ENCODE measurements at places on chromosomes 3 and 15. TPM values are rescaled to one million over a fixed set of nuclear protein-coding genes. Genes with fewer than 3 reads are reported as not detected.

Gene FETUB
- total RNA-seq: not detected

Gene CD200R1
- total RNA-seq: 0.37 TPM

DNA sequence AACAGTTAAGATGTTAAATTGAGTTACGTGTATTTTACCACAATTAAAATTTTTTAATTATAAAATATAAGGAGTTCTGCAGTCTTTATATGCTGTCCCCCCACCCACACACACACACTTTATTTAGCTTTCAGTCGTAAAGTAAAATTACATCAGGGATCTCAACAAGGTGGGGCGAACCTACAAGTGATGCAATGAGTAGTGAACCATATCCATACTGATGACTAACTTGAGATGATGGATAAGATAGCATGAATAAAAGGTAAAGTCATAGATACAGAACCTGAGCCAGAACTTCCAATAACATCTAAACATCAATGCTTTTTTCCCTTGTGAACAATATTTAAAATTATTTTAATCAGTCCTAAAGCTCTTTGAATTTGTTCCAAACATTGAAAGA is 77.2 kb downstream of the VPS13C start:
- DNase-seq: no peak

DNA sequence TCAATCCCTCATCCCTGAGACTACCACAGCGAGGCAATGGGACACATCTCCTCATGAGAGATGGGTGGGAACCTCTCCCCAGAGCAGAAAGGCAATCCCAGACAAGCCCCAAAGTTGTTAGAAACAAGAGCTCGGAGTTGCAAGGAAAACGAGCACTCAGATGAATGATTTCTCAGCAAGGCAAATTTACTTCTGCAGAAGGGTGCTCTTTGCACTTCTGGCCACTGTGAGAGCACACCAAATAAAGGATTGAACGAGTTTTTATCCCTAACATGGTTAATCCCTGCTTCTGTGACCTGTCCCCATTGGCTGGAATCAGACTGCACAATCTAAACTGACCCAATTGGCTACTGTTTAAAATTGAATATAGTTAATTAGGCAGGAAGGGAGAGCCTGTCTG is 339.1 kb upstream of the POU1F1 start:
- no peak for DNase-seq

GRCh38 chr15:63190769-63191649 is 1.6 kb downstream of the RAB8B start:
- no peak for DNase-seq

Gene MAP4
- total RNA-seq: 428 TPM

GRCh38 chr3:128358156-128358895 is 108.4 kb downstream of the DNAJB8 start:
- no peak for DNase-seq

DNA sequence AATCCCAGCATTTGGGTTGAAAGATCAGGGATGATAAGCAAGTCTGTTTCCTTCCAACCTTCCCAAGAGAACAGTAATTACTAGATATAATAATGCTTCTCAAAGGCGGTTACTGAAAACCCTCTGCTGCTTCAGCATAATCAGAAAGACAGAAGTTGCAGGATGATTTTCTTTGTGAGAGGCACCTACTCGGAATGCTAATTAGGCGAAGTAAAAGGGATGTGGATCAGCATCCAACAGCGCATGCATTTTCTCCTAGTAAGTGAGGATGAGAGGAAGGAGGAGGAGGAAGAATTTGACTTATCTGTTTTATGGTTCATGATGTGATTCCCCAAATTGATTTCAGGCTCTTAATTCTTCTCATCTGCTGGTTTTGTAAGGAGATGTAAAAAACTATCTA is 118.0 kb downstream of the CACNA2D3 start:
- no peak for DNase-seq

DNA sequence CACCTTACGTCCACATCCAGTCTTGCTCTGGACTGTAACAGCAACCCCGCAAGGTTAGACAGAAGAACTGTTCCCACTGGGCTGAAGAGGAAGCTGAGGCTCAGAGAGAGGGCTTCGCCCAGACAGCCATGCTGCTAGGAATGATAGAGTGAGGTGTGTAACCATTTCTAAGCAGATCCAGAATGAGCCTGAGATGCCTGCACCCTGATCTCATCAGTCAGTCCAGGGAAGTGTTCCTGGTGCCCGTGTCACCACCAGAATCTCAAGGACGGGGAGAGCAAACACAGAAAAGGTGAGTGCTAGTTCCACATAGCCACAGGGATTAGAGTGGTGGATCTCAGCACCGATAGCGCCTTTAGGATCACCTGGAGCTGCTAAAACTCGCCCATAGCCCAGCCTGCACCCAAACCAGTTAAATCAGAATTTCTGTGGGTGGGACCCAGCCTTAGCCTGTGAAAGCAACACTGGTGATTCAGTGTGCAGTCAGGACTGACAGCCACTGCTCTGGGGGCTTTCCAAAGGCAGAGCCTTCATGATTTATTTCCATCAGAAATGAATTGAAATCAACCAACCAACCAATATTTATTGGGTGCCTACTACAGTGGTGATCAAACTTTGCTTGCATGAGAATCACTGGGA is 12.3 kb downstream of the ISLR start:
- no peak for DNase-seq

DNA sequence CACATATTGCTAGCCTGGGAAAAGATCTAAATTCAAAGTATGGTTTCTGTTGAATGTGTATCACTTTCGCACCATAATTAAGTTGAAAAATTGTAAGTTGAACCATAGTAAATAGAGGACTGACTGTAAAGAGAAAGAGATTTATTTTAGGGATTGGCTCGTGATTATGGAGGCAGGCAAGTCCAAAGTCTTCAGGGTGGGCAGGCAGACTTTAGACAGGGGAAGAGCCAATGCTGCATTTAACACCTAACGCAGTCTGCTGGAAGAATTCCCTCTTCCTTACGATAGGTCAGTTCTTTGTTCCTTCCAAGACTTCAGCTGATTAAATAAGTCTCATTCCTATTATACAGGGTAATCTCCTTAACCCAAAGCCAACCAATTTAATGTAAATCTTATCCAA is 15.8 kb downstream of the C3orf85 start:
- no peak for DNase-seq

DNA sequence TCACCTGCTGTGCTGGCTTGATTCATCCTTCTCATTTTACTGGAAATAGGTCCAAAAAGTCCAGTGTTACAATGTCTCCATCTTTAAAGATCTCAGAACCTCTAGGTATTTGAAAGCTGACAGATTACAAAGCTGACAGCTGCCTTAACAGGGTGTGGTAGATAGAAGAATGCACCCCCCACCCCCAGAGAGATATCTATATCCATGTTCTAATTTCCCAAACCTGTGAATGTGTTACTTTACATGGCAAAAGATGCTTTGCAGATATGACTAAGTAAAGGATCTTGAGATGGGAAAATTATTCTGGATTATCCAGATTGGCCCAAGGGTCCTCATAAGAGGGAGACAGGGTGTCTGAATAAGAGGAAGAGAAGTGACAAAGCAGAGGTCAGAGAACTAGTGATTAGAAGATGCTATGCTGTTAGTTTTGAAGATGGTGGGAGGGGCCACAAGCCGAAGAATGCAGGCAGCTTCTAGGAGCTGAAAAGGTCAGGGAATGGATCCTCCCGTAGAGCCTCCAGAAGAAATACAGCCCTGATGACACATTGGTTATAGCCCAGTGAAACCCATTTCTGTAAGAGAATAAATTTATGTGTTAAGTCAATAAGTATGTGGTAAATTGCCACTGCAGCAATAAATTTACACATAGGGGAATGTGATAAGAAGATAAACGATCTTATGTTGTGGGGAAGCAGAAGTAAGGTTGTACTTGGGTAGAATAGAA is 21.5 kb upstream of the FSTL1 start:
- DNase-seq: no peak

Gene TMC3
- total RNA-seq: not detected

DNA sequence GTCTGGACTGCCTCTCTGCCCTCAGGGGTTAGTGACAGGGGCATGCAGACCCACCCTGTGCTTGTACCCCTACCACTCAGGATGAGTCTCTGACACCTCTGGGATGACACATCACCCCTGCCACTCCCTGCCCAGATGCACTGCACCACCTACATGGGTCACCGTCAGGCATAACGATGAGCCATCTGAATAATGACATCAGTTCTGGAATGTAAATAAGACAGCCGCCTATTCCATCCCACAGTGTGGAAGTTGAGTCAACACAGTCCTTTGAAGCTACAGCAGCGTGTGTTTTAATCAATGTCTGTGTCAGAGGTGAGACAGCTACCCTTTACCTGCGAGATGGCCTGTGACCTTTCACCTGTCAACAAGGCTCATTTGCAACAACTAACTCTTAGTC is 268.7 kb upstream of the ARRDC4 start:
- no peak for DNase-seq

DNA sequence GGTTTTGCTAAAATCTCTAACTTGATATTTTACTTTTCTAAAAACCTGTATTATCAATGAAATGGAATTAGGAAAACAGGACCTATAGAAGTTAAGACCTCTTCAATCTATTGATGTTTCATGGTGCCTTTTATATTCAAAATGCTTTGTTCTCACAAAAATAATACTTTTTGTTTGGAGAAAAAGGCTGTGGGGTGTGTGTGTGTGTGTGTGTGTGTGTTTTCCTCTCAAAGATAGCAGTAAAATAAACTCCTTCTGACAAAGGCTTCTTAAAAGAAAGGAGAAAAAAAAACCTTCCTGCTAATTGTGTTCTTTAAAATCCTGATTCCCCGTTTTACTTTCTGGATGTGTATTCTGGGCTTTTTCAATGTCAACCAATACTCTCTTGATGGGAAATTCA is 54.5 kb downstream of the RBM6 start:
- no peak for DNase-seq

DNA sequence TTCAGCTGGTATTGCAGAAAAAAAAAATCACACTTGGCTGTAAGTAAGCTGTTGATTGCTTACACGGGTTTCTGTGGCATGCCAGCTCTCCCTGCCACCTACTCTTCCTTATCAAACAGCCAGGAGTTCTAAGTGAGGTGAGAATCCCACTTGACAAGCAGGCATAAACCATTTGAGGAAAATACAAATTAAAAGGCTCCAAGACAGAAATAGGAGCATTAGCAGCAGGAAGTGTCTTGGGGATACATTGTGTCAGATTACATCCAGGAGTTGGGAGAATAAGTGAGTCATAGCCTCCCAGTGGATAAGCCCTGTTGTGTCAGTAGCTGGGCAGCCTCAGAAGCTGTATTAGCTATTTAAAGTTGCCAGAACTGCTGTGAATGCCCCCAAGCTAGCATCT is 256.0 kb downstream of the CNTN4 start:
- no peak for DNase-seq

Gene MORC1
- not detected for total RNA-seq

DNA sequence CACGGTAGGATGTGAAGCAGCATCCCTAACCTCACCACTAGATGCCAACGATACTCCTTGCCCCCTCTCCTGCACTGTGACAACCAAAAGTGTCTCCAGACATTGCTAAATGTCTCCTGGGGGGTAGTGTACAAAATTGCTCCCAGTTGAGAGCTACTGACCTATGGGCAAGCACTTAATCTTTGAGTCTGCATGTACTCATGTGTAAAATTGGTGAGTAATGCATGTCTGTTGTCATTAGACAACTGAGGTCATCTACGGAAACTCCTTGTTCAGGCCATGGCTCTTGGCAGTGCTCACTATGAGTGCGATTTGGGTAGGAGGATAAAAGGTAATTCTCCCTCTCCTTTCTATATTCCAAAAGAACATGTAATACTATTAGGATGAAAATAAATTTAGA is 29.2 kb downstream of the PDHB start:
- no peak for DNase-seq

- no peak for DNase-seq
Measured at GRCh38 chr15:92120094-92120795, 266.7 kb downstream of the SLCO3A1 start.

Gene RASL12
- total RNA-seq: 83.3 TPM

DNA sequence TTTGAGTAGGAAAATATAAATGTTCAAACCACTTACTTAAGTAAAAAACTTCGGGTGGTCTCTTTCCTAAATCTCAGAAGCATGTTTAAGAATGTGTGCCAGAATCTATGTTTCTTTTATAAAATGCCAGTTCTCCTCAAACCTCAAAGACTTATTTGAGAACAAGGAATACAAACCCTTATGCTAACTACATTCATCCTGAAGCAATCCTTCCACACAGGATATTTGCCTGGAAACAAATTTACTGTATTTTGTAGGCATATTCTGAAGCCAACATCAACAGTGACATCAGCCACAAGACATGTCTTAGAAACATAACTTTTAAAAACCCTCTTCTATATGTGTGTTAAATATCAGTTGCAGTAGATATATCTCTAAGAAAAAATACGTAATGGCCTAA is 1077.0 kb downstream of the ROBO1 start:
- no peak for DNase-seq

DNA sequence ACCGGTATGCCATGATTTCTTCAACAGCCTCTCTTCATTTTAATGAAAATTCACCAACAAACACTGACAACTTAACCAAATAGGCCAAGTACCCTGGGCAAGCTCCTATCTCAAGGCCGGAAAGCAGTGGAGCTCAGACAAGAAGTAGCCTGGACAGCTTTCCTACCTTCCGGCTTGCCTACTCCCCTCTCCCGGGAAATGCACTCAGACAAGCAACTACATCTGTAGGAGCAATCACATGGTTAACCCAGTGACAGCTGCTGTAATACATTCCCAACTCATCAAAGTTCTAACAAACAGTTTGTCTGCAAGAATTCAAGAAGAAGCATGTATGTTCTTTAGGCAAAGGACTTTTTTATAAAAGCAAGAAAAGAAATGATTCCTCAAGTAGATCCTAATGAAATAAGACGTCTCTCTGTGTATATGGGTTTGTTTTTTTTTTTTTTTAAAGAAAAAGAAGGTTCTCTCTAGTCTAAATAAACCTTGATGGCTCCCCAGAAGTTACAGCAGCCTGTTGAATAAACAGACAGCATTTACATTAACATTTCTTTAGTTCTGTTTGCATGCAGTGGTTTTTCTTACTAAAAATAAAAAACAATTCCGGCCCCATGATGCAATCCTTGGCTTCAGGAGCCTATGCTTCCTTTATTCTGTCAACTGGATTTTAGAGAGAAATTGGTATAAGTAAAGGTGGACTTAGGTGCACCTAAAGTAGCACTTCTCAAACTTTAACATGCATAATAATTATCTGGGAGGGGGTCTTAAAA is 278.7 kb downstream of the NEK10 start:
- DNase-seq: no peak

DNA sequence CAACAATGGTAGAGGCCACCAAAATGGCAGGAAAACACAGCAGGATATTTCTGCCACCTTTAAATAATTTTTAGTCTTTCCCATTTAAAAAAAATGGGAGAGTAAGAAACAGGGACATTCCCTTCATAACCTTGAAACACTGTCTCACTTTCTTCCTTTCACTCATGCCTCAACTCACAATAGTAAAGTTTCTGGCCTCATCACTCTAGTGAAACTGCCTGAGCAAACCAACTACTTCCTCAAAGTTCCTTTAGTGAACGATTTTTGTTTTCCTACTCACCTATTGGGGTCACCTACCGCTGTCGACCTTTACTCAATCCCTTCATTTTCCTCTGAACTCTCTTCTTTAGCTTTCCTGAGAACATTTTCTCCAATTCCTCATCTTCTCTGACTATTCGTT is 33.0 kb downstream of the SHC4 start:
- DNase-seq: no peak

GRCh38 chr15:31324186-31324585 is 2.4 kb upstream of the KLF13 start:
- DNase-seq: no peak

- peak; percentile 90 for DNase-seq
Measured at GRCh38 chr15:40106203-40107161, 2.2 kb downstream of the BMF start.

- DNase-seq: no peak
Measured at GRCh38 chr3:145429546-145429945, 731.4 kb downstream of the PLOD2 start.

- no peak for DNase-seq
Measured at GRCh38 chr15:80404761-80405553, 775 bp downstream of the ARNT2 start.

All from right atrium auricular region (tissue), 2 donors.